GM10248 (cell line): ENCODE measurements at places on chromosomes 12 and 14.
A peak's percentile ranks its signal among the peaks of the same experiment; 100 is the strongest.

DNA sequence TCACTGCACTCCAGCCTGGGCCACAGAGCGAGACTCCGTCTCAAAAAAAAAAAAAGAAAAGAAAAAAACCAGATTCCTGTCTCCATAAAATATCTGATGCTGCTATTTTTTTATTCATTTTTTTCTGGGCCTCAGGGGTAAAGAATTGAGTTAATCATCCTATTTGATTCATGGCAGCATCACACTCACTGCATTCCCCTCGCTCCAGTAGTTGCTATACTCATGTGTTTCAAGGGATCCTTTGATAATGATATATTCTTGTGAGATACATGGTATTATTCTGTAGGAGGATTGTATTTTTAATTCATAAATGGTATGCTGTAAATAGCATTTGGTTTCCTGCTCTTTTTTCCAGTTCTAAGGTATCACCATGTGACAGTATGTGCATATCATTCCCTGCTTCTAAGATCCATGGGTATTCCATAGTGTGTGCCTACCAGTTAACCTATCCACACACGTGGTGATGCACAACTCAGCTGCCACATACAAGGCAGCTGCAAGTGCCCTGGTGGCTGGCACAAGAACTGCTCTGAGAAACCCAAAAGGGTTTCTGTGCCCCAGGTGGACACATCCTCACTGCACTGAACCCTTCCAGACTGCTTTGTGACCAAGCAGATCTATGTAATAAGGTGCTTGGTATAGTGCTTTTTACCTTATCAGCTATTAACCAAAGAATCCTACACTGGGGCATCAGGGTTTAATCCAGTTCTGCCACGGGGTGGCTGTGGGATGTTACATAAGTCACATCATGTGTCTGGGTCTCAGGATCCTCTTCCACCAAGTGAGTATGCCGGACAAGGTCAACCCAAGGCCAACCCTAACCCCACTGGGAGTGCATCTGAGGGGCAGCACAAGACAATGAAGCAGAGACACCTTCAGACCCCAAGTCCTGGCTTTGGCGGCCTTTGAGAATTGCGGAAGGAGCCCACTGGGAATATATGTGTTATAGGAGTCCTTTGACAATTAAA lies 74.6 kb downstream of the ZFP36L1 start:
- DNase-seq: no peak

DNA sequence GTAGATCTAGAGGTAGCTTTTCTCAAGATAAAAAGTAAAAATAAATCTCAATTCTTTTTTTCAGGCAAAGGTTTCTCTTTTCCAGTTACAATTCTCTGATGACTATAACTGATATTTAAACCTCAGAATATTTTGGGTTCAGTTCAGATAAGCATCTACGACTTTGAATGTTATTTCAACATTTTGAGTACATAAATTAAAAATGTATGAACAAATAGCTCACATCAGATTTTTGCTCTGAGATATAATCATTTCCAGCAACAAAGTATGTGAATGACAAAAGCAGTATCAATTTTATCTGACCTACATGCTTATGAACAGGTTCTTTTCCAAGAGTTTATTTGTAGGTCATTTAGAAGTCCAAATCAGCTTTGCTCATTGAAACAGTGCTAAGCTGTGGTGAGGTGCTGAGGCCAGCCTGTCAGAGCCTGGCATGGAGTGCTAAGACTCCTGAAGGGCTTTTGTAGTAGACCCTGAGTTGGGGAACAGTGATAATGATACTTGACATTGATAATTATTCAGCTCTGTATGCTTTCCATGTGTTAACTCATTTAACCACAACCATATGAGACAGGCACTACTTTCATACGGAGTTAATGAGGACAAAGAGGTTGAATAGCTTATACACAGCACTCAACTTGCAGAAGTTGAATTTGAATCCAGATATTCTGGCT lies 205.0 kb upstream of the DCN start:
- DNase-seq: no peak

DNA sequence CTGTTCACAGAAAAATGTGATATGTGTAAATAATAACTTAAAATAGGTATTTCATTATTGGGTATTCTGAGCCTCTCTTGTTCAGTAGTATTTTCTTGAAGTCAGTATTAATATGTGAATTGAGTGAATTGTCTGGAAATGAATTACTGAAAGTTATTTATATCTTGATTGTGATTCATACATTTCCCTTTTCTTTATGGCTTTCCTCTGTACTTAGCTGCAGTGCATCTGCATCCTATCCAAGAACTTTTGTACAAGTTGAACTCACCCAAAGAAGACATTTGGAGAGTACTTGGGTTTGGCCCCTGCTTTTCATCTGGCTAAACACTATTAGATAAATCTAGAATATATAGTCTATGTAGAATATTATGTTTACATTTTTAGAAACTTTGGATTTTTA lies 326.0 kb downstream of the RAD51B start:
- DNase-seq: no peak

- peak; percentile 50 for DNase-seq
Measured at GRCh38 chr14:50037852-50038251, 78.5 kb downstream of the VCPKMT start.

DNA sequence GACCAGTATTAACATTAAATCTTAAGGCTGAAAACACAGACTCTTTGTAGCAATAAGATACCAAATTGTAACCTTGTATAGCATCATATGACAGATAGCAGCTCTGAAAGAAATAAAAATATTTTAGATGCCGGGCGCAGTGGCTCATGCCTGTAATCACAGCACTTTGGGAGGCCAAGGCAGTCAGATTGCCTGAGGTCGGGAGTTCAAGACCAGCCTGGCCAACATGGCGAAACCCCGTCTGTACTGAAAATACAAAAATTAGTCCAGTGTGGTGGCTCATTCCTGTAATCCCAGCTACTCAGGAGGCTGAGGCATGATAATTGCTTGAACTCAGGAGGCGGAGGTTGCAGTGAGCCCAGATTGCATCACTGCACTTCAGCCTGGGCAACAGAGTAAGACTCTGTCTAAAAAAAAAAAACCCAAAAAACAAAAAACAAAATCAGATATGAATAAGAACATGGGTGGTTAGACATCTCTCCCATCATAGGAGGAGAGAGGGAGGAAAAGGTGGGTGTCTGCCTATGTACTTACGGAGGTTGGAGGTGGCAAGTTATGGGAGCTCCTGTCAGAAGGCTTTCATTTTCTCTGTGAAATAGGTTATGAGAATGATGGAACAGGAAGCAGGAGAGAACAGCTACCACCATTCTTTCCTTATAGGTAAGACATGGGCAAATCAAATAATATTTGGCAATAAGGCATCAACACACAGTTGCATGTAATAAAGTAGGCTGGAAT lies 7.6 kb upstream of the HEBP1 start:
- no peak for DNase-seq

- DNase-seq: peak; percentile 69
Measured at GRCh38 chr12:52358575-52359350, 8.5 kb downstream of the KRT85 start.

DNA sequence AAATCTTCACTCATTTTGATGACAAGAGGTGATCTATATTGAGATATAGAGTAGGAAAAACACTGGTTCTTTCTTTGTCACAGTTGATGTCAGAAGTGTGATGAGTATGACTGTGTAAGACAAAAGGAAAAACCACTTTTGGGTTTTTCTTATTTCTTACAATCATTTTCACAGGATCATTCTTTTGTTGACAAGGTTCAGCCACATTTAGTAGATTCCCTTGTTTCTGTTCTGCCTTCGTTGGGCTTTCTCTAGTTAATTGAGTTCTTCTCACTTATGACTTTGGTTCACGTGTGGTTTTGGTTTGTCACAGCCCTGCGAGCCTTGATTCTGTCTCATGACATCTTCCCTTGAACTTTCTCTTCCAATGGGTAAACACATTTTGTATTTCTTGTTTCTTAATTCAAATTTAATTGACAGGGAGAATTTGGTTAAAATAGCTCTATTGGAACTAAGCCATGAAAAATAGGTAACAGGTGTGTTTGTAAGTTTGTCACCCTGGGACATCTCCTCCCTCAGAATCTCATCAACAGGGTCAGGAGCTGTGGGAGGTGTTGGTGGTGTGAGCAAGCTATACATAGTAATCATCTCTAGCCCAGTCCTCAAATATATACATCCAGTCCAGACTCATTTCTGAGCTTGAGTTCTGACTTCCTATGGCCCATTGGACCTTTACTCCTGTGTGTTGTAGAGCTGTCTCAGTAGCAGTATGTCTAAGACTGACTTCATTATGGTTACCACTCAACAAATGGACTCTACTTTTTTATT lies 255.3 kb downstream of the BMP4 start:
- peak; percentile 20 for DNase-seq

GRCh38 chr12:22826026-22826425 lies 201.1 kb downstream of the ETNK1 start:
- no peak for DNase-seq

GRCh38 chr14:103109535-103110441 lies 13.5 kb upstream of the TNFAIP2 start:
- DNase-seq: no peak

GRCh38 chr12:50520416-50521207 lies 15.8 kb downstream of the DIP2B start:
- no peak for DNase-seq

- DNase-seq: no peak
Measured at GRCh38 chr12:99695050-99695449, 47.5 kb downstream of the GARIN6 start.

GRCh38 chr12:57759360-57759980 lies 4.6 kb downstream of the MARCHF9 start:
- no peak for DNase-seq
